Stimulated activated CD4-positive, alpha-beta T cell treated with anti-CD3 and anti-CD28 coated beads, Interleukin-1b, Interleukin-23, amount 100 ng/mL, for 1 hour (primary cell): ENCODE measurements at places on chromosomes 2 and 18.

DNA sequence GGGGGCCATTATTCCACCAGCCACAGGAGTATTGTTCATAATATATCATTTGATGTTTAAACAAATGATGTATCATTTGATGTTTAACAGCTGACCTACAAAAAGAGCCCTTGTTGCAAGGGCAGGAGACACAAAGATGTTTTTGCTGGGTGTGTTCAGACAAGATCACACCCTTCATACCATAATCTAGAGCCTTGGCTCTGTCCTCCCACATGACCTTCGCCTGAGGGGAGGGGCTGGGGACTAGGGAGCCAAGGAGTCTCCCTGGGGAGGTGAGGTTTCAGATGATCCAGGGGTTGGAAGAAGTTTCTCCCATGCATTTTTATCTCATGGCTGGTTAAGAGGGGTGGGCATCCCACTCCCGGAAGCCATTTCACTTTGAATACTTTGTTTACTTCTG lies 33.5 kb downstream of the CDC42EP3 start:
- DNase-seq, result no peak

DNA sequence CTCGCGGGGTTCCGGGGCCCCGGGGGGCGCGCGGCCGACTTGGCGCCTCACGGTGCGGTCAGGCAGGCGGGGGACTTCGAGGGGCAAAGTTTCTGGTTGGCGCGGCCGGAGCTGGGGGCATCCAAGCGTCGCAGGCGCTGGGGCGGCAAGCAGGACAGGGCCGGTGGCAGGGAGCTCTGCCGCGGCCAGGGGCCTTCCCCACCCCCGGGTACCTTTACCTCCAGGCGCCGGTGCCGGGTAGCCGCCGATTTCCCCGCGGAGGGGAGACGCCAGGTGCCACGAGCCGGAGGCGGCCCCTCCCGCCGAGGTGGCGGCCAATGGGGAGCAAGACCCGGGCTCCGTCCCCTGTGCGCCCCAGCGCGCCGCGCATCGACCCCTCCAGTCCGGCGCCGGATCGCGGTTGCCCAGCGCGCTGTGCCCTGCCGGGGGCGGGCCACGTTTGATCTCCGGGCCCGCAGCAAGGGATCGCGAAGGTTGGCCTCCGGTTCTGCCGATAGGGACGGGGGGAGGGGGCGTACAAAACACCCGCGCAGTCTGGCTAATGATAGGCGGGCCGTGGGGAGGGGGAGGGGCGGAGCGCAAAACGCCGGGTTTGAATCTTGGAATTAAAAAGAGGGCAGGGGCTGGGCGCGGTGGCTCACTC lies at the start of gene ST8SIA5:
ST8SIA5 (minus strand) TSS at position 495 of the 643 bp plus-strand sequence. CDS start 545 bp downstream, outside the sequence.
- DNase-seq, result no peak

GRCh38 chr18:69230204-69230603 lies 170.5 kb upstream of the DOK6 start:
- DNase-seq, result no peak

DNA sequence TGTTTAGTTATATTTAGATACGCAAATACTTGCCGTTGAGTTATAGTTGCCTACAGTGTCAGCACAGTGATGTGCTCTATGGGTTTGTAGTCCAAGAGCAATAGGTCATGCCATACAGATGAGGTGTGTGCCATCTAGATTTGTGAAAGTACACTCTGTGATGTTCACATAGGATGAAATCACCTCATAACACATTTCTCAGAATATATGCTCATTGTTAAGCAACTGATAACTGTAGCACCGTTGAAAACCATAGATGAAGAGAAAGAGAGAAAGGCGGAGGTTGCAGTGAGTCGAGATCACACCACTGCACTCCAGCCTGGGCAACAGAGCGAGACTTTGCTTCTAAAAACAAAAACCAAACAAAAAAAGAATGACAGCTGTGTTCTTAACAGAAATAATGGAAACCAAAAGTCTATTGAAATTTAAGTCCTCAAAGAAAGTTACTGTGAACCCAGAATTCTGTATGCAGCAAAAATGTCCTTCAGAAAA lies 9.5 kb downstream of the DGKD start:
- DNase-seq, result no peak

DNA sequence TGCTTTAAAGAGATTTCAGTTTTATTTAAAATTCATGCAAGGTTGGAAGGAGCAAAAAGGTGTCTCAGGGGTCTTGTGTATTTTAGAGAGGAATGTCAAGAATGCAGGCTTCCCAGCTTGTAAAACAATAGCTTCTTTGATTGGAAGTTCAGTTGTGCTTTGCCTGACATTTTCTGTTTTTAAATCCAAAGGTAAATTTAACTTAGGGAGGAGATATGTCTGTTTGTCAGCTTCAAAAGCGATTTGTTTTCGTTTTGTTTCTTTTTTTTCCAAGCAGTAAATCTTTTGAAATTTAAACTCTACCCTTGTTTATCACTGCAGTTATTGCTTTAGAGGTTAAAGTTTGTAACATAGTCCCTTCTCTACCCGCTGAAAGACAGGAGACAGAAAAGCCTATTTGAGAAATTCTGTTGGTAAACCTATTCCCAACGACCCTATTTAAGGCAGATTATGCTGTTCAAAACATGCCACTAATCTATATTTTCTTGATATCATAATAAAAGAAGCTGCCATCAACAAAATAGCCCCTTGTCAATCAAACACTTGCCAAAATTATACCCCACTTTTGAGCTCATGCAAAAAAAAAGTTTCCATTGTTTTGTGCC lies 639.6 kb downstream of the IRS1 start:
- DNase-seq, result no peak

DNA sequence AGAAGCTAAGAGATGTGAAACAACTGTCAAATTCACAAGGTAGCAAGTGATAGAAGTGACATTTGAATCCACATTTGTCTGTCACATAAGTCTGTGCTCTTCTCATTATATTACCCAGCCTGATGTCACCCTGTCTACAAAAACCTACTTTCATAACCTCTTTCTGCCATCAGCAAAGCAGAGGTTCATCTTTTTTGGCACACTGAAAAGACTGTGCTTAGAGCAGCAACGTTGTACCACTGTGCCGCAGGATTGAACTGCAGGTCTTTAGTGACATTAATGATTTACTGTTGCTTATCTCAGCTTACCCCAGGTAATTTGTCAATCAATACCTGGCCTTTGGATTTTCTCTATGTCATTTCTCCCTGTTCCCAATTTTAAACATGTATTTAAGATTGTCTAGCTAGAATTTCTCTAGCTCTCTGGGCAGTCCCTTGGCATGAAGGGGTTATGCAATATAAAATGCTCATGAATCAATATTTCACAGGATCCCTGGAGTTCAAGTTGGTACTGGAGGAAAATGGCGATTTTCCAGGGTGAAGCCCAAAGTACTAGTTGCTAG lies 31.4 kb upstream of the TDRD15 start:
- DNase-seq, result no peak

DNA sequence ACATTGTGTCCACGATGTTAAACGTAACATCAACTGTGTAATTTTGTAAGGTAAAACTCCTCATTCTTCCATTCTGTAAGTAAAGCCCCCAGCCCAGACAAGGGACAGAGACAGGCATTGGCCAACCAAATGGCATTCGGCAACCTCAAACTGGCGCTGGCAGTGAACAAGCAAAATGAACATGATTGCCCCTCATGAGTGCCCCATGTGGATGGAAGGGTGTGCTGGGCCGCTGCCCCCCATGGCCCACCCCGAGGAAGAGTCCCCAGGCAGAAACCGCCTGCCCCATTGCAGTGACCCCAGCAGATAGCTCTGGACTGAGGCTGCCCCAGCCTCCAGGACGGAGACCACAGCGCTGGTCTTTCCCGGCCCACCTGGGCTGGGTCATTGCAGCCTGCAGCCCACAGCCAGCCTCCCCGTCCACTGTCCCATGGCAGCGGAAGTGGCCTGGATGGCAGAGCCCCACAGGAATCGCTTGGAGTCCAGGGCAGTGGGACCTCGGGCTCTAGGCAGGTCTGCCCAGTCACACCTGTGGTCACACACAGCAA lies 220.2 kb downstream of the HDAC4 start:
- no peak for DNase-seq

- DNase-seq, result no peak
These were observed 846.7 kb upstream of the ID2 start for GRCh38 chr2:7835151-7835550.

DNA sequence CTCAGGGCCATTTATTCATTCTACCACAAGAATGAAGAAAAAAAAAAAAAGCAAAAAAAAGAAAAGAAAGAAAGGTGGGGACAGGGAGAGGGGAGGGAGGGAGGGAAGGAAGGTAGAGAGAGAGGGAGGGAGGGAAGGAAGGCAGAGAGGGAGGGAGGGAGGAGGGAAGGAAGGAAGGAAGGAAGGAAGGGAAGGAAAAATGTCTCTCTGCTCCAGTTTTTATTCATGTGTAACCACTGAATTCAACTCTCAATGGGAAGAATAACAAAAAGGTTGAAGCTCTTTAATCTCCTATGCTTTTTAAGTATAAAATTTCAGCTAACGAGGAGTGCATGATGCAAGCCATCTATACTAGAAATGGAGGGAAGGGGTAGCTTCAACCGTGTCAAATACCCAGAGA lies 287.3 kb downstream of the MREG start:
- no peak for DNase-seq

DNA sequence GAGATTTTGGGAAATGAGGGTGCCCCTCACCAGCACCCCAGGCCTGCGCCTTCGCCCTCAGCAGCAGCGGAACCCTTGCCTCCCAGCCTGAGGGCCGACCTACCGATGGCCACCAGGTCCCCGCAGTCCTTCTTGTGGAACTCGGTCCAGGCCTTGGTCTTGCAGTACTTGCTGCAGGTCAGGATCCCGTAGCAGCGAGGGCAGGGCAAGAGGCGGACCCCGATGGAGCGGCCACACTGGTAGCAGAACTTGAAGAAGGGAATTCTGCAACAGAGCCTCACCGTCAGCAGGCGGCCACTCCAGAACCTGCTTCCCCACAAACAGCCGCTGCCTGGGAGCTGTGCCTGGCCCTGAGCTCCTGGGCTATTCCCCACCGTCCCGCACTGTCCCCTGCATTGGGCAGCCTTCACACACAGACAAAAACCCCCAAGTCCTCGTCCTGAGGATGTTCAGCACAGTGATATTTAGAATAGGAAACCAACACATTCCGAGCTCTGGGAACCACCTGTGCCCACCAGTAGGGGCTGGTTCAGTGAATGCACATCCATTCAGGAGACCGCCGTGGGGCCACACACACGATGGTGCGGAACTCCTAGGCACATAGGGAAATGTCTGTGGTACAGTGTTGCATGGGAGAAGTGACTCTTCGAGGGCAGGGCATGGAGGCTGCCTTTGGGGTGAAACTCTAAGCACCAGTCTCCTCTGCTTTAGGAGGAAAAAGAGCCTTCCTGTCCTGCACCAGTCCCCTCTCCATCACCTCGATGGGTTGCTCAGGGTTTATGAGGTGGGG lies 45.6 kb downstream of the GPC1 start:
- no peak for DNase-seq

- no peak for DNase-seq
These were observed at the start of gene EMILIN2 for GRCh38 chr18:2846636-2847316. EMILIN2 (plus strand) TSS chr18:2847006; CDS start chr18:2847189, 183 bp downstream.

DNA sequence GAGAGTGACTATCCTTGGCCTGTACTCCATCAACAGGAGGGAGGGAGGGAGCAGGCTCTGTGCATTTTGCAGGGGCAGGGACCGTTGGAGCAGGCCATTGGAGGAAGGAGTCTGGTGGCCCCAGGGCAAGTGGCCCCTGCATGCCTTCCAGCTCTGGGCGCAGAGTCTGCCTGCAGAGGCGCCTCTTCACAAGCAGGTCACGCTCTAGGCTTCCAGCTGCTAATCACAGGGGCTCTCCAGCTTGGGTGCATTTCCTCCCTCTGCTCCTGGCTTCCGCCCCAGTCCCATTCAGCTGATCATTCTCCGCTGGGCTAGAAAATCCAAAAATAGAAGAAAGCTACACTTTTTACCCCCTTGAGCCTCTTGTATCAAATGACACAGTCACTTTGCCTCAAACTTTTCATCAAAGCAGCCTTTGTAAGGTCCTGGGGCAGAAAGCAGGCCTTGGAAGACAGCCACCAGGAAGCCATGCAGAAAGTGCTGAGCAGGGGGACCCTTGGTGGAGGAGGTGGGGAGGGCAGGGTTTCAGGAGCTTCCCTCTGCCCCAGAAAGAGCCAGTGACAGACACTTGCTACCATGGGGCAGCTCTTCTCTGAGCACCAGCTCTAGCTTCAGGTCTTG lies 11.3 kb downstream of the TMEM247 start:
- no peak for DNase-seq

GRCh38 chr2:217842017-217842416 lies 160.8 kb downstream of the TNS1 start:
- DNase-seq, result no peak

DNA sequence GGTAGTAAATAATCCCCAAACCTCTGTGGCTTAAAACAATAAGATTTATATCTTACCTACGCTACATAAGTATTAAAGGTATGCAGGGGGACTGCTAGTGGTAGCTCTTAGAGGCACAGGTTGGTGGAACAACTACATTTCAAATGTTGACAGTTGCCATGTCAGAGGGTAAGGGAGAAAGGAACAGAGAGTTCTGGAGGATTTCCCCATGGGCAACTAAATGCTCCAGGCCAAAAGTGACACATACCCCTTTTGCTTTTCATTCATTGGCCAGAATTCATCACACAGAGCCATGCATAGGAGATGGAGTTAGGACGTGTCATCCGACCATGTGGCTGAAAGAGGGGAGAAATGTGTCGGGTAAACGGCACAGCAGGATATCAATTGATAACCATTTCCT lies 133.2 kb downstream of the NAPG start:
- DNase-seq, result no peak

DNA sequence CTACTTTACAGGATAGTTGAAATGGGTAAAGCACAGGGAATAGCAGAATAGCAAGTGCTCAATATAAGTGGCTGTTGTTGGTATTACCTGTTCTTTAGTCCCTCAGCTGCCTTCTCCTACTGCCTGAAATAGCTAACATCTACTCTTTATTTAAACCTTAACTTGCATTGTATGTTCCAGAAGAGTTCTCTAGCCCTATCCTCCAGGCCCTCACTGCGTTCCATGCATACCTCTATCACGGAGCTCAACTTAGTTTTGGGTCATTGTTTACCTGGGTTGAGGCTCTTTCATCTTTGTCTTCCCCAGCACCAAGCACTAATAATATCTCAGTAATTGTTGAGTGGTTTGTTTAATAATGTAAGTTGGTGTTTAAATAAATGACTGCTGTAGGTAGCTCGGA lies 242.2 kb upstream of the FANCL start:
- no peak for DNase-seq

- DNase-seq, result no peak
These were observed 109.8 kb downstream of the AGAP1 start for GRCh38 chr2:235603659-235604058.

GRCh38 chr2:66550826-66551225 lies 115.9 kb downstream of the MEIS1 start:
- no peak for DNase-seq

- DNase-seq, result no peak
These were observed 3.0 kb upstream of the TFCP2L1 start for GRCh38 chr2:121287956-121288355.

DNA sequence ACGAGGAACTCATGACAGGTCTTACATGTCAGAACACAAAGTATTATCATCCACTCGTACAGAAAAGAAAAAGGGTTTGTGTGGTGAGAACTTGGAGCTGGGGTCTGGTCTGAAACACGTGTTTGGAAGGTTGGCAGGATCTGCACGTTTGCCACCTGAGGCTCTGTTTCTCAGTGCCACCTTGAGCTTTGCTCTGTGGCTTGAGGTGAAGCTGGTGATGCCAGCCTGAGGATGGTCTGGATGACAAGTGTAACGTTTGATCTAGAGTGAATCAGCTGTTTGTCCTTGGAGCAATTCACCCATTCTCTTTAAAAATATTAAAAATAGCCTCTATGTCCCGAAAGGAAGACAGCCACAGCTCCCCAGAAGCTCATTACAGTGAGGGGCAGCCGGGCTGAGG lies 45.4 kb upstream of the KLF11 start:
- no peak for DNase-seq
